ENCODE measurements at places on chromosomes 4 and X.
A peak's percentile ranks its signal among the peaks of the same experiment; 100 is the strongest.

- DNase-seq = no peak
Observed at GRCh38 chr4:145618210-145618931, 814 bp upstream of the MMAA start.

DNA sequence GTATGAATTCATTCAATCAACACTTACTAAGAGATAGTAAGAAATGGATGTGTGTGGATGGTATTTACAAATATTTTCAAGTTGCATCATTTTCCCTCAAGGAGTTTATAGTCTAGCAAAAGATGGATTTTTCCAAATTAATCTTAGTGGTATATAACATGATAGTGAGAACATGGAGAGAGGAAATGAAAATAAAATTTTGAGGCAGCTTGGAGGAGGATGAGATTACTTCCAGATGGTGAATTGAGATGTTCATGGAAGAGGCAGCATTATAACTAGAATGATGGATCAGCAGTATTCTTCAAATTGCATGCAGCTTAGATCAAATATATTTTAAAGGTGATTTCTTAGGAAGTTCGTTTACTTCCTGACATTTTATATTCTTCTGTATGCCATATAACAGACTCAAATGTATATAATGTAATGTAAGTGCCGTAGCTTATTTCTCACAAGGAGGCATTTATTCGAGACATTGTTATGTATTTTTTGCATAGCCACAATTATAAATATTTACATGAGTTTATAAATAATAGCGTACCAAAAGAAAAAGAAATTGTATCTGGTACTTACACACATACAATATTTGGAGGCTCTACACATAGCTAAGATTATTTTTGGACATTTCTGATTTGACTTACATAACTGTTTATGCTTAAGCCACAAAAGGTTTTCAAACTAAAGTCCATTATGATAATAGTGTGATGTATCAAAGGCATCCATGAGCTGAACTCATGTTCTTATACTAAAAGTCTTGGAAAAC lies 439.4 kb downstream of the SPRY1 start:
- no peak for DNase-seq

GRCh38 chr4:153008578-153009199 lies 72.6 kb downstream of the FHDC1 start:
- no peak for DNase-seq

DNA sequence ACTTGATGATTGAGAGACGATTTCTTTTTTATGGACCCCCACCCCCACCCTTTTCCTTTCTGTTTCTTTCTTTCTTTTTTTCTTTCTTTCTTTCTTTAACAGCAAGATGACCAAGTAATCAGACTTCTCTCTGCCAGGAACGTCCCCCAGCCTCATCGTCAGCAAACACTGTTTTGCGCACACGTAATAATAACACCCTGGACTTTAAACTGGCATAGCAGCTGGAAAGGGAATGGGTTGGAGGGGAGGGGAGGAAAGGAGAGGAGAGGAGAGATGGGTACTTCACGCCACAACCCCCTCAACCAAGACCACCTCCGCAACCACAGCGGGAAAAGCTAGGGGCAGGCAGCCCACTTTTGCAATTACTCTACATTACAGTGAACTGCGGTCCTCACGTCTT lies 1.1 kb downstream of the GABRA2 start:
- no peak for DNase-seq

GRCh38 chr4:76011700-76012387 lies 4.5 kb upstream of the CXCL9 start:
- DNase-seq = no peak

- no peak for DNase-seq
Observed at GRCh38 chrX:66756717-66757116, 117.8 kb upstream of the EDA2R start.

GRCh38 chr4:930028-930551 lies 2.0 kb downstream of the GAK start:
- DNase-seq = no peak

- DNase-seq = no peak
Observed at GRCh38 chr4:129344058-129344457, 248.1 kb downstream of the C4orf33 start.

DNA sequence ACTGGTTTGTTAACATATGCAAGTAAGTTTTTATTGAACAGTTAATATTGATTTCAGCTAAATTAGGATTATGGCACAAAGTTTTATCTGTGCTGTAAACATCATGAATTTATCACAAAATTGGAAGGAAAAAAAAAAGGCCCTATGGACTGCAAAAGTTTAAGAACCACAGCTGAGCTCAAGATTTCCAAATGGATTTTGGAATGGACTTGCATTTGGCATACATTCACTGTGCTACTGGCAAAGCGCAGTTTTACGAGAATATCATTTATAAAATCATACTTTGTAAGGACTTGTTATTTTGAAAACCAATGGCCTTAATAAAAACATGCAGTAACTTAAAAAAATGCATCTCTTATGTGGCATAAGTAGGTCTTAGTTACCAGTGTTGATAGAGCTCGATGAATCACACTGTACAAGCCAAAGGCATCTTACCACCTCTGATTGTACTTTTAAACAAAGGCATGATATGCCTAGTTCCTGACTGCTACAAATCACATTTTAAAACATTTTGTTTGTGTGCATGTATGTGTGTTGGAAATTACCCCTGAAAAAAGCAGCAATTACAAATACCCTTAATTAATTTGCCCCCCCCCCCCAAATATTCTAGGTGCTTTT lies 58.6 kb downstream of the TAB3 start:
- DNase-seq = no peak

DNA sequence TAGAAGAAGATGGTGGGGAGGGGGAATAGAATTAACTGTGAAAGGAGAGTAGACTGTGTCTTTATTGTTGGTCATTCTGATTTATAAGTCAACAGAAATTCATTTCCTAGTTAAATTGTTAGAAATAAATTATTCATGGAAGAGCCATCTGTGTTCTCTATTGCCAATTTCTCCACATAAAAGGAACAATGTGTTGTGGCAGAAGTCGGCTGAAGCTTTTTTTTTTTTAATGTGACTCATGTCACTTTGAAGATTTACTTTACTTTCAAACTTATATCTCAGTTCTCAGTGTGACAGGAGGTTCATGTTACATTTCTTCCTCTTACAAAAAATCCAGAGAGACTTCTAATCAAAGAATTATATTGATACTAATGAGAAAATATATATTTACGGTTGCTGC lies 60.5 kb downstream of the CPE start:
- DNase-seq = no peak

DNA sequence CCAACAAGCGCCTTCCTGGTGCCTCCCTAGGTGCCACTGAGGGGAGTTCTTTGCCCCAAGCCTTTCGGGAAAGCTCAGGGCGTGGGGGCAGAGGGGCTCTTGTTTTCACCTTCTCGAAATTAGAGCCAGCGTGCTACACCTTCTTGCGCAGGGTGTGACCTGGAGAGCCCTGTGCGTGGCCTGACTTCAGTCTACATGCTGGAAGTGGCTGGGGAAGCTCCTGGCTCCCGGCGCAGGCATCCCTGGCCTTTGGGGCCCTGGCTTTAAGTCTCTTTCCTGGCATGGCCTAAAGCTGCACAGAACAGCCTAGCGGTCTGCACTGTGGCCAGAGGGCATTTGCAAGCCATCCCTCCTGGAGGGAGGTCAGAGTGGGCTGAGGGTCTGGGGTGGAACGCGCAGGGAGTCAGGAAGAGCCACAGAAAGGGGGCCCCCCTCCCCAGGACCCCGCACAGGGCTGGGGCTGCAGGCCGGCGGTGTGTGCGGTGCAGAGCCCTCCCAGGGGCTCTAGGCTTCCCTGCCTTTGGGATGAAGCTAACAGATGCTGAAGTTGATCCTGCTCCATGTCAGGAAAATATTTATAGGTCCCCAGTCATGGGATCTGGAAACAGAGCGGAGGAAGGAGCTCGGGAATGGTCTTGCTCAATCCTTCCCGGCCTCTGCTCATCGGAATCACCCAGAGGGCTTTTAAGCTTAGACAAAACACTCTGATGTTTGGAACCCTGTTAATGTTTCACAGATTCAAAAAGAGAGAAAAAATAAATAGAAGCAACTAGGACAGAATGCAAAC lies 781 bp upstream of the SPON2 start:
- no peak for DNase-seq

DNA sequence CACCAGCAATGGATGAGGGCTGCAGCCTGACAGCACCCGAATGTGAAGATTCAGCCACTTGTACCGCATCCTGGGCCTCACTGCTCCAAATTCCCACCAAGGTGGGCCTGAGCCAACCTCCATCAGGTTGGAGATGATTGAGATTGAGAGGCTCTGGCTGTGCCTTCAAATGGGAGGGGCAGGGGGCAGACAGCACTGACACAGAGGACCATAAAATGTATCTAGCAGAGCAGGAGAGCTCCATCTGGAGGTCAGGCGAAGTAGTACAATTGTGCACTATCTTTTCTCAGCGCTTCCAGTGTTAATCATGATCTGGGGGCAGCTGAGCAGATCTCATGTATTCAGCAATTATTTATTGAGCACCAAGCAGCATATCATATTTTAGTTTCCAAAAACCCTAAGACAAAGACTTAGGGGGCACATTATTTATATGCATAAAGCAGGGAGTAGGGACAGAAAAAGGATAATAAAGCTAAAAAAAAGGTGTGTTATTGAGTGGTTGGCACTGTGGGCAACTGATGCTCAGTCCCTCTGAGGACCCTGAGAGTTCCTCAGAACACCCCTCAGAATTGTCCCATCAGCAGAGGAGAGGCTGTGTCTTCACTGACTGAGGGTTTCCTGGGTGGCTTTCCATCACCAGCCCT lies 31.6 kb upstream of the C1QTNF7 start:
- no peak for DNase-seq

DNA sequence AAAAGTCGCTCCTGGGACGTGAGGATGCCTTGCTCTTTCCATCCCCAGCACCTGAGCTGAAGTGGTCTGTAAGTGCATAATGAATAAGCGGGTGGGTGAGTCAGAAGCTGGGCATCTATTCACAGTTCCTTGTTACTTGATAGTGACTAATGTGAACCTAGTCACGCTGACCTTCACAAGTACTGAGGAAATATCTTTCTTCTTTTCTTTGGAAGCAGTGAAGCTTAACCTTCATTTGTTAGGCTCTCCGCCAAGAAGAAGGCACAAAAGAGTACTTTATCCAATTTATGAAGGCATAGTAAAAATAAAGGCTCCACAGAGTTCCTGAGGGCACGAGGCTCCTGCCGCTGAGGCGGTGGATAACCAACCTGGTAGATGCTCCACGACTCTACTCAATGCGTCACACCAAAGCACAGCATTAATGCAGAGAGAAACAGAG lies 475.7 kb upstream of the SLIT2 start:
- DNase-seq = no peak

GRCh38 chrX:139967300-139967699 lies 2.0 kb upstream of the CXorf66 start:
- no peak for DNase-seq

DNA sequence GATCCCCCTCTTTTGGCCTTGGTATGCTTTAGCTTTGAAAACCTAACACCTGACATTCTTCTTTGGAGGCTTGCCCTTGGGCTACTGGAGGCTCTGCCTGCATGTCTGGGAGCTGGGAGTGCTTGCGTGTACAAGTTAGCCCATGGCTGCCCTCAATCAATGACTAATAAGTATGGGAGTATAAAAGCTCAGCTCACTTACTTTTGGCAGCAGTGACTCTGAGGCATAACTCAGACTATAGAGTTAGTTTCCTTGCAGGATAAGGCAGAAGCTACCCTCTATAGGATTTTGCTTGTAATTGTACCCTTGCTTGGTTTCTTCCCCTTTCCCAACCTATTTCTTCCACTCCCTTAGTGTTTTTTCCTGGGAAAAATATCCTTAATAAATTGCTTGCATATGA lies 247.9 kb downstream of the PPP1R2C start:
- no peak for DNase-seq

- DNase-seq = no peak
Observed at GRCh38 chr4:129498626-129499025, 402.7 kb downstream of the C4orf33 start.

- no peak for DNase-seq
Observed at GRCh38 chr4:169100670-169101101, 90.6 kb upstream of the CBR4 start.

DNA sequence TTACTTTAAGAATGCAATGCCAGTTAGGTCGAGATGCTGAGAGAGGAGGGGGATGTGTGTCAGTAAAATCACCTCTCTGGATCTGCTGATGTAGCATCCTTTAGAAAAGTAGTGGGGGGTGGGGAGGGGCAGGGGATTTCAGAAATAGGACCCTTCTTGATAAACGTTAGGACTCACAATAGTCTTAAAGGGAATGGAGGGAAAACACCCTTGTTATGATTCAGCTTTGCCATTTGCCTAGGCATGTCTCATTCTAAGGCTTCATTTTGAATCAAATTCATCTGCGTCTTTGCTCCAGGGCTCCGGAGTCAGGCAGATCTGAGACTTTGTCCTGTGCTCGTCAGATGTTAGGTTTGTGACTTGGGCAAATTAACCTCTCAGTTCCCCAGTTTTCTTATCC lies 879 bp downstream of the SH2D1A start:
- no peak for DNase-seq

DNA sequence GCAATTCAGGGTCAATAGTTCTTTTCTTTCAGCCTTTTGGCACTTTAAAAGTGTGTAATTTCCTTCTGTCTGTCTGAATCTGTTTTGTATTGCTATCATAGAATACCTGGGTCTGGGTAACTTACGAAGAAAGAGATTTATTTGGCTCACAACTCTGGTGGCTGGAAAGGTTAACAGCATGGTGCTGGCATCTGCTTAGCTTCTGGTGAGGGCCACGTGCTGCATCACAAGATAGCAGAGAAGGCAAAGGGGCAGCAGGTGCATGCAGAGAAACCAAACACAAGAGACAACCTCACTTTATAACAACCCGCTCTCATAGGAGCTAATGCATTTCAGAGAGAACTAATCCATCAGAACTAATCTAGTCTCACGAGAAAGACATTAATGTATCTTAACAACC lies 18.8 kb downstream of the RGN start:
- no peak for DNase-seq

GRCh38 chrX:14694611-14695010 lies 165.3 kb downstream of the GLRA2 start:
- no peak for DNase-seq

- no peak for DNase-seq
Observed at GRCh38 chr4:76569706-76570105, 134.7 kb downstream of the SHROOM3 start.

GRCh38 chrX:4547213-4547836 lies 833.9 kb upstream of the PRKX start:
- DNase-seq = peak; percentile 0

DNA sequence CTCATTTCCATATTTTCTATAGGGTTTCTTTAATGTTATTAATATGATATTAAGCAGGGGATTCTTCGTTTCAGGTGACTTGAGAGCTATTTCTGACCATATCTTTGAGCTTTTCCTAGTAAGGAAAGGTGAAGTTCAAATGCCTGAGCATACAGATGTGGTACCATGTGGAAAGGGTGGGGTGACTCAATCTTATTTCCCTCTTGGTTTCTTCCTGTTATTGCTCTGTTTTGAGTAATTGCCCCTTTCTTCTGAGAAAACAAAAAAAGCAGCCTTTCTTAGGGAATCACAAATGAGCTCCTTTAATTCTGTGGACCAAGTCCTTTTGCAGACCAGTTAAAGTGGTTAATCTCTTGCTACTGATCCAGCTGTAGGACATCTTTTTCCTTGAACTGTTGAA lies 41.0 kb upstream of the AGA start:
- DNase-seq = no peak

Data from stimulated activated CD8-positive, alpha-beta memory T cell treated with anti-CD3 and anti-CD28 coated beads, Interleukin-4, amount 100 ng/mL, for 1 hour (primary cell).